ENCODE measurements at places on chromosomes 16 and 17.

DNA sequence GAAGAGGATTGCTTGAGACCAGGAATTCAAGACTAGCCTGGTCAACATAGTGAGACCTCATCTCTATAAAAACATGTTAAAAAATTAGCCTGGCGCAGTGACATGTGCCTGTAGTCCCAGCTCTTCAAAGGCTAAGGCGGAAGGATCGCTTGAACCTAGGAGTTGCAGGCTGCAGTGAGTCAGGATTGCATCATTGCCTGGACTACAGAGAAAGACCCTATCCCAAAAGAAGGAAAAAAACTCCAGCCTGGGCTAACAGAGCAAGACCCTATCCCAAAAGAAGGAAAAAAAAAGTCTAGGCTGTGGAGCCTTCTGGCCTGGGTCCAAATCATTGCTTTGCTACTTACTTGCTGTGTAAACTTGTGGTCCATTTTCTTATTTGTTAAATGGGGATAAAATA is 4.9 kb downstream of the CCP110 start:
- DNase-seq: no peak

DNA sequence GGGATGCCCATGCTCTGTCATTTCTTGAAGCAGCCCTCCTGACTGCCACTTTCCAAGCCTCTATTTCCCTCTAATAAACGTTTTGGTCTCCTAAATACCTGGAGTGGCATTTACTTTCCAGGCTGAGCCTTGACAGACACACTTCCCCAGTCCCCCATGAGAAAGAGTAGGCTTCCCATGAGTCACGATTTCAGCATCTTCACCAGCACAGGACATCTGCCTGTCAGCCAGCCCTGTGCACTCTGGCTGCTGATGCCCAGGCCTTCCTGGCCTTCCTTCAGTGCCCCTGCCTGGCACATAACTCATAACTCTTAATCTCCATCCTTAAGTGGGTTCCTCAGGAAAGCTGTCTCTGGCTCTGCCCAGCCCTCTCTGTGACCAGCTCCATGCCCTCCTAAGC is 30.8 kb upstream of the GAS7 start:
- DNase-seq: no peak

DNA sequence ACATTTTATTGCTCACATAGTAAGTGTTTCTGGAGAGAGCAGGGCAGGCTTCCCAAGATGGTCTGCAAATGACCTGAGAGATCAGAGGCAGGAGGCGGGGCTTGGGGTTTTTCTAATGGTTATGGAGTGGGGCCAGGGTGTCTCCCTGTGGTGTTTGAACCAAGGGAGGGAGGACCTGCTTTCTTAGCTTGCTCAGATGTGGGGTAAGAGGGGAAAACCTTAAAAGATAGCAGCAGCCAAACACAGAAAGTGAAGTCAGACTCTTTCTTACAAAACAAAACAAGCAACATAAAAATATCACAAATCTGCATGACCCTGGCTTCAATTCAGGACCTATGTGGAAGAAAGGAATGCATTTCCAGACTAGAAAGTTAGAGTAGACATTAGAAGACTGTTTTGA is 22.9 kb upstream of the DNAJA2 start:
- no peak for DNase-seq

DNA sequence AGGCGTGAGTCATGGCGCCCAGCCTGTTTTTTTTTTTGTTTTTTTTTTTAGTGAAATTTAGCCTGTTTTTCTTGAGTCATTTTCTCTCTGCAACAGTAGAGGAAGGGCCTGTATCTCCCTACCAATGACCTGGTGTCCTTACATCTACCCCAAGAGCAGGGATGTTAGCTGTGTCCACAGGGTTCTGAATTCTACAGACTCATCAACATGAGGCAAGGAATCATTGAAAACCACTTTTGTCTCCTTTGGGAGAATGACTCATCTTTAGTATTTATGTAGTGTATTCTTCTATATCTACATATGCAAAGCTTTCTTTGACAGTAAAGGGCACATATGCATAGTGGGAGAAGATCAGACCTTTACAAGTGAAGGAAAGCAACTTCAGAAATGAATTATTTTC is 105.3 kb downstream of the SPECC1 start:
- DNase-seq: no peak

DNA sequence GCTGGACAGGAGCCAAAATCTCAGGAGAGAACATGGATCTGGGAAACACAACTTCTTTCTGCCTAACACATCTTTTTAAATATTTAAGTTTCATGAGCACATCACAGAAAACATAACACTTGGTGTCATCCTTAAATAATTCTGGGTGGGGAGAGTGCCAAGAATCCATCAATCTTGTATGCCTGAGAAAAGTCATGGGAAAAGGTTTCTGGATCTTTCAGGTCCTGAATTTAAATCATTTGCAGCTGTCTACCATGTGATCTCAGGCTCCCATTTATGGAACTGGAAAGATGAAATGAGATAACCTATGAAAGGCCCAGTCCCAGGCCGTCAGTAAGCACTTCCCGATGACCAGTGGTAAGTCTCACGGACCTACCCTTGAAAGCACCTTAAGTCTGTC is 15.1 kb downstream of the CDH11 start:
- no peak for DNase-seq

All from stimulated activated CD4-positive, alpha-beta T cell treated with anti-CD3 and anti-CD28 coated beads, Interleukin-1b, Interleukin-23, amount 100 ng/mL, for 4 hours (primary cell).